Aortic smooth muscle cell (primary cell): ENCODE measurements at places on chromosomes 5 and 9. TPM values are rescaled to one million over a fixed set of nuclear protein-coding genes. Genes with fewer than 3 reads are reported as not detected.

Gene PDE4D
- 4.2 and 15.5 TPM in 2 replicates for total RNA-seq

Gene ACTBL2
- 0.06 TPM in 1 of 2 replicates, not detected in the other for total RNA-seq

Gene AGXT2
- not detected in 2 replicates for total RNA-seq

Gene LURAP1L
- total RNA-seq, result 12.2 and 17.2 TPM in 2 replicates

Gene FABP6
- not detected in 2 replicates for total RNA-seq

Gene TERT
- total RNA-seq, result not detected in 2 replicates

Gene WDR41
- 140 and 153 TPM in 2 replicates for total RNA-seq

Gene SYK
- under 0.01 TPM in 1 of 2 replicates, not detected in the other for total RNA-seq

Gene KCNN2
- under 0.01 and 0.25 TPM in 2 replicates for total RNA-seq

Gene TAF11L10
- total RNA-seq, result not detected in 2 replicates

Gene IPPK
- total RNA-seq, result 14.9 and 16.0 TPM in 2 replicates

Gene NR3C1
- total RNA-seq, result 55.1 and 67.0 TPM in 2 replicates

Gene SHISAL2B
- total RNA-seq, result not detected in 2 replicates

Gene OBP2B
- not detected in 2 replicates for total RNA-seq

Gene ALDOB
- total RNA-seq, result not detected in 2 replicates

Gene SPATA31C1
- total RNA-seq, result not detected in 2 replicates

Gene AP3B1
- 79.8 and 80.0 TPM in 2 replicates for total RNA-seq

Gene KIF12
- not detected in 2 replicates for total RNA-seq

Gene PCYOX1L
- 6.9 and 8.1 TPM in 2 replicates for total RNA-seq

Gene NIM1K
- 0.25 and 0.53 TPM in 2 replicates for total RNA-seq

Gene ZCCHC9
- 20.3 and 21.7 TPM in 2 replicates for total RNA-seq

Gene ARL10
- total RNA-seq, result 7.5 and 7.9 TPM in 2 replicates

Gene COL27A1
- total RNA-seq, result 2.8 and 4.5 TPM in 2 replicates

Gene IL9
- not detected in 2 replicates for total RNA-seq

Gene PCDHGB2
- 3.4 and 5.9 TPM in 2 replicates for total RNA-seq

Gene TMEM215
- total RNA-seq, result not detected in 2 replicates

Gene ANXA2R
- total RNA-seq, result 1.5 and 1.8 TPM in 2 replicates
